ENCODE measurements at places on chromosomes 7 and 10. TPM values are rescaled to one million over a fixed set of nuclear protein-coding genes. Genes with fewer than 3 reads are reported as not detected.

LEP gene
- total RNA-seq = under 0.01 TPM

MCU gene
- 95.0 TPM for total RNA-seq

ETV1 gene
- 6.3 TPM for total RNA-seq

CFAP70 gene
- total RNA-seq = 1.6 TPM

PRF1 gene
- 2.1 TPM for total RNA-seq

SAP25 gene
- total RNA-seq = not detected

ZNF37A gene
- total RNA-seq = 5.7 TPM

MCM10 gene
- 4.2 TPM for total RNA-seq

LBX1 gene
- 3.1 TPM for total RNA-seq

XRCC2 gene
- total RNA-seq = 1.6 TPM

GSTO2 gene
- not detected for total RNA-seq

CCDC7 gene
- total RNA-seq = 71.5 TPM

GNAT3 gene
- not detected for total RNA-seq

UPP1 gene
- total RNA-seq = 1.0 TPM

C10orf105 gene
- total RNA-seq = not detected

ITPRID1 gene
- total RNA-seq = 0.52 TPM

NEUROD6 gene
- total RNA-seq = not detected

FAM241B gene
- not detected for total RNA-seq

ITIH5 gene
- total RNA-seq = 37.1 TPM

SEMA3D gene
- 25.1 TPM for total RNA-seq

UTF1 gene
- not detected for total RNA-seq

ZNRF2 gene
- 10.4 TPM for total RNA-seq

GHRHR gene
- not detected for total RNA-seq

KAZALD1 gene
- 23.5 TPM for total RNA-seq

PON1 gene
- not detected for total RNA-seq

ZNF804B gene
- total RNA-seq = not detected

HMX2 gene
- not detected for total RNA-seq

CCDC126 gene
- 21.4 TPM for total RNA-seq

LIPK gene
- not detected for total RNA-seq

EVX1 gene
- not detected for total RNA-seq

TMEM139 gene
- 1.0 TPM for total RNA-seq

EIF5AL1 gene
- total RNA-seq = under 0.01 TPM

SP8 gene
- total RNA-seq = not detected

ACBD7 gene
- 1.6 TPM for total RNA-seq

GIMAP5 gene
- 21.4 TPM for total RNA-seq

NEBL gene
- total RNA-seq = 6.8 TPM

RHOBTB1 gene
- 29.2 TPM for total RNA-seq

ASAH2 gene
- total RNA-seq = under 0.01 TPM

GJD4 gene
- 2.1 TPM for total RNA-seq

SPDYE16 gene
- not detected for total RNA-seq

MRLN gene
- 156 TPM for total RNA-seq

MGMT gene
- total RNA-seq = 29.7 TPM

ACADSB gene
- 6.8 TPM for total RNA-seq

ATOH7 gene
- not detected for total RNA-seq

SHTN1 gene
- 1.6 TPM for total RNA-seq

PRSS58 gene
- total RNA-seq = not detected

GPR22 gene
- under 0.01 TPM for total RNA-seq

ANKRD61 gene
- not detected for total RNA-seq

TUBAL3 gene
- not detected for total RNA-seq

ATP6V0A4 gene
- not detected for total RNA-seq

NODAL gene
- not detected for total RNA-seq

OR2A12 gene
- total RNA-seq = not detected

GDF2 gene
- not detected for total RNA-seq

PSD gene
- total RNA-seq = 3.7 TPM

OR2A5 gene
- total RNA-seq = not detected

CUZD1 gene
- 0.52 TPM for total RNA-seq

AMPH gene
- total RNA-seq = 9.4 TPM
